CD4-positive, alpha-beta T cell (primary cell): ENCODE measurements at places on chromosomes 3 and 15. TPM values are rescaled to one million over a fixed set of nuclear protein-coding genes. Genes with fewer than 3 reads are reported as not detected.

- DNase-seq, result no peak
Measured at GRCh38 chr3:43036621-43037423, 57.7 kb downstream of the GASK1A start.

DNA sequence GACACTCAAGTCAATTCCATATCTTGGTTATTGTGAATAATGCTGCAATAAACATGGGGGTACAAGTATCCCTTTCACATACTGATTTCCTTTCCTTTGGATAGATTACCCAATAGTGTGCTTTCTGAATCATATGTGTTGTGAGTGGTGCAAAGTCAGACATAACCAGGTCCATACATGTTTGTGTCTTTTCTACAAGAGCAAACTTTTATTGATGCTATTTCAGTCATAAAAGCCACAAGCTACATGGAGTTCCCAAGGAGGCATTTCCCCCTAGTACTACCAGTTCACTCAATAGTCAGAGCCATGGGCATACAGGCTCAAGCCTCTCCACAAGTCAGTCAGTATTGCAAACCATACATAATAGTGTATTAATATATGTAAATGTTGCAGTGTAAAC lies 10.1 kb downstream of the CEP63 start:
- DNase-seq, result no peak

DNA sequence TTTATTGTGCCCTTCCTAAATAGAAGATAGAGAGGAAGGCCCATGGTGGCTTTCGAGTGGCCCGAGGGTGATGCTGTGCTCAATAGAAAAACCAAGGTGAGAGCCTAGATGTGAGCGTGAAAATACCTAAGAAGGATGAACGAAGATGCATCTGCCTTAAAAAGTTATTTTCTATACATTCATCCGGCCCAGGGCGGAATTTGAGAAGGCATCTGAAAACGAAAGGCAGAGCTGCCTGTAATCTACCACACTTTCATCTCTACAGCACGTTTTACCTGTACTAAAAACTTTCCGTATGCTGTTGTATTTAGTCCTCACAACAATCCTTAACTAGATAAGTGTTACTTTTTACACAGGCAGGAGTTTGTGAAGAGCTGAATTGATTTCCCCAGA lies 1.4 kb downstream of the DUT start:
- no peak for DNase-seq

DNA sequence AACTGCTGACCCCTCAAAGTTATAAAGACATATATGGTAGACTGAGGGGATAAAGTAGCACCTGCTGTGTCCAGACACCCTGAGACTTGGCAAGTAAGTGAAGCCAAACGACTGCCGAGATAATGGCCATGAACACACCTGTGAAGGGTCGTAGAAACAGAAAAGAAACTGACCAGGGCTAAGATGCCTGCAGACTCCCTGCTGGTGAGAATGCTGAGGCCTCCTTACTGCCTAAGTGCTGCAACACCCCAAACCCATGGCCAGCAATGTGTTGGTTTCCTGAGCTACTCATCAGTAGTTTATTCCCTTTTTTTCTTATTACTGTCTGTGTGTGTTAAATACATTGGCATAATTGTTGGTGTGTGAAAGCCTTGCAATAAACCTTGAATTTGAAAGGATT lies 233.8 kb downstream of the ZNF385D start:
- DNase-seq, result no peak

DNA sequence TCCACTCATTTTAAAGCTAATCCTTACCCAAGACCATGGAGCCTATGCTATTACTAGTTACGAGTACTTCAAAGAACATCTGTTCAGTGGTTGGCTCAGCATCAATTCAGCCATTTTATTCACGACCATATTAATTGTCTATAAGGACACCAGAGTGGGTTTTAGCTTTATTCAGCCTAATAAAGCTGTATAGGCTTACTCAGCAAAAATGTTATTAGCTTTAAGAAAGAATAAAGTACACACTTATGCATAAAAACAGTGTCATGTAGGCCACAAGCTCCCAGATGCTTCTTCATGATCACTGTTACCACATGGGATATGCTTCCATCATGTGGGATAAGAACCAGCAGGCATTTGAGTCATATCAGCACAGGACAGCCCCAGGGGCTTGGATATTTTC lies 87.4 kb upstream of the GPR149 start:
- DNase-seq, result no peak

DNA sequence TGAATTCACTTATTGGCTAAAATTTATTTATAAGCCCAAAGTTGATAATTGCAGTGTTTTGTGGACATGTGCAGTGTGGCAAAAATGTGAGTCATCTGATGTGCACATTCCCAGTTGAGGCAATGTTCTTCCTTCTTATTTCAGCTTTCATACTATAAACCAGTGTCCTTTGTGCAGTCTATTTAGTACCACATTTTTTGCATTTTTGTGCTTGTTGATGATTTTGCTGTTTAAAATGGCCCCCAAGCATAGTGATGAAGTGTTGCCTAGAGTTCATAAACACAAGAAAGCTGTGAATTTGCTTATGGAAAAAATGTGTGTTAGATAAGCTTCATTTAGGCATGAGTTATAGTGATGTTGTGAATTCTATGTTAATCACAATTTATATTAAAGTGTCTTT lies 19.4 kb upstream of the IL20RB start:
- no peak for DNase-seq

DNA sequence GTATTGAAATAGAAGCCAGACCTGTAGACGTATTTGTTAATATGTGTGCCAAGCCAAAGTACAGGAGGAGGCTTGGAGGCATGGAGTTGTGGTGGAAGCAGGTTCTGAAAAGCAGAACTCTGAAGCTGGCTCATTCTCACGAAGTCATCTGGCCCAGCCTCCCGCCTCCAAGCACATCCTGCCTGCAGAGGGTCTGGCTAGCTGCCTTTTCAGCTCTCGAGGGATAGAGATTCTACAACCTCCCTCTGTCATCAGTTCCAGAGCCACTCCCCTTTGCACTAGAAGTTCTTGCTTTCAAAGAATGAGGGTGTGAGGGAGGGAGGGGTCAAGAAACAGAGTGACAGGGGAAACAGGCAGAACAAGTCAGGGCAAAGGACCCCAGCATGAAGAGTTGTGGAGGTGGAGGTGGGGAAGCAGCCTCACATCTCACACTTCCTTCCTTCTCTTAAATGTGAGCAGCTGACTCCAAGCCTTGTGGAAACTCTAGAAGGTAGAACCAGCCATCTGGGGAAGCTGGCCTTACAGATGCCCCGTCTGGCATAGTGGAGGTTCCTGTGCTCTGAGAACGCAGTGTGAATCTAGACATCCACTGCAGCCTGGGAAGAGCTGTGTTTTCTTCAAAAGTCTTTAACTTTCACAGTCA lies 95.3 kb downstream of the SLC49A4 start:
- DNase-seq, result no peak

- no peak for DNase-seq
Measured at GRCh38 chr3:128269006-128269775, 115.9 kb downstream of the EEFSEC start.

DNA sequence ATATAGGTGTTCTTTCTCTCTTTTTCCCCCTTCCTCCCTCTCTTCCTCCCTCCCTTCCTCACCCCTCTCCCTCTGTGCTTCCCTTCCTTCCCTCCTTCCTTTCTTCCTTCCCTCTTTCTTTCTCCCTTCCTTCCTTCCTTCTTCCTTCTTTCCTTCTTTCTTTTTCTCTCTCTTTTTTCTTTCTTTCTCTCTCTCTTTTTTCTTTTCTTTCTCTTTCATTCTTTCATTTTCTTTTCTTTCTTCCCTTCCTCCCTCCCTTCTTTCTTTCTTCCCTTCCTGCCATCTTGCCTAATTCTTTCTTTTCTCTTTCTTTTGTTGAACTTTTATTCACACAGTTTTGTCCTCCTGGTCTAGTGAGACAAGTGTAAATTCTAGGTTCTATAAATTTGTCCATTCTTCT lies 1595.6 kb downstream of the SI start:
- DNase-seq, result no peak

- DNase-seq, result no peak
Measured at GRCh38 chr3:16534640-16535262, 21.3 kb upstream of the RFTN1 start.

DNA sequence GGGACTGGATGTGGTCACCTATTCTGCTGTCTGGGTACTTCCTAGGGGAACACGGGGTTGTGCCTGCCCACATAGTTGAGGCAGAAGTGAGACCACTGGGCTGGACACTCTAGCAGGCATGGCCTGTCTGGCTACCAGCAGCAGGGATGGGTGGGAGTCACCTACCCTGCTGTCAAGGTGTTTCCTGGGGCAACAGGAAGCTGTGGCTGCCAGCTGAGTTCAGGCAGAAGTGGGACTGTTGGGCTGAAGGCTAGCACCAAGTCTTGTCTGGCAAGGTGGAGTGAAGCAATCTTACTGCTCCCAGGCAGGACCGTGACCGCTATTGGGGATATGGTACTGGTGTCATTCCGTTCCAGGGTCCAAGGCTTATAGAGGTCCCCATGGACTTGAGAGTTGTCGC lies 20.3 kb upstream of the ZDHHC23 start:
- no peak for DNase-seq

DNA sequence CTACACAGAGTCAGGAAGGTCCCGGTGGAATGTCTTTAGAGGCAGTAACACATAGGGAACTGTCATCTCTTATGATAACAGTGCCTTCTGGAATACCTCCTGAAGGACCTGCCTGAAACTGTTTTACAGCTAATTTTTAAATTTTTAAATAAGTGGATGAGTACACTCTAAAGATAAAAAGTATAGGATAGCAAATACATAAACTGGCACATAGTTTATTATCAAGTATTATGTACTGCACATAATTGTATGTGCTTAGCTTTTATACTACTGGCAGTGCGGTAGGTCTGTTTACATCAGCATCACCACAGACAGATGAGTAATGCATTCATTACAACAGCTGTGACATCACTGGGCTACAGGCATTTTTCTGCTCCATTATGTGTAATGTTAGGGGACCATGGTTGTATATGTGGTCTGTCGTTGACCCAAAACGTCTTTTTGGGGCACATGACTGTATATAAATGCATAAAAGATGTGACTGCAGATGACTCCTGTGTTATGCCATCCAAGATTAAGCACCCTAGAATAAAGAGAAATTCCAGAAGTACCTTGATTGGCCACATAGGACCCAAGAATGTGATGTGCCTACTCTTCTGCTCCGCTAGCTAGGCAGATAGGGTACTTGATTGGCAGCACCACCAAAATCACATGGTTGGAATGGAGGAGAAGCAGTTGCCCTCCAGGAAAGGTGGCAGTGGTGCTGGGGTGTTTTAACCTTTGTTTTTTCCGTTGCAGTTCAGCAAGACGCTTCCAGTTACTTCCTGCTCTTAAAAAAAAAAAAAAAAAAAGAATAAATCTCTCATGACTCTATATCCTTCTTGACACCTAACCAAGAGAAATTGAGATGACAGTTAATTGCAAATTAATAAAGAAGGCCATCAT lies 3.3 kb downstream of the VPS8 start:
- DNase-seq, result no peak

DNA sequence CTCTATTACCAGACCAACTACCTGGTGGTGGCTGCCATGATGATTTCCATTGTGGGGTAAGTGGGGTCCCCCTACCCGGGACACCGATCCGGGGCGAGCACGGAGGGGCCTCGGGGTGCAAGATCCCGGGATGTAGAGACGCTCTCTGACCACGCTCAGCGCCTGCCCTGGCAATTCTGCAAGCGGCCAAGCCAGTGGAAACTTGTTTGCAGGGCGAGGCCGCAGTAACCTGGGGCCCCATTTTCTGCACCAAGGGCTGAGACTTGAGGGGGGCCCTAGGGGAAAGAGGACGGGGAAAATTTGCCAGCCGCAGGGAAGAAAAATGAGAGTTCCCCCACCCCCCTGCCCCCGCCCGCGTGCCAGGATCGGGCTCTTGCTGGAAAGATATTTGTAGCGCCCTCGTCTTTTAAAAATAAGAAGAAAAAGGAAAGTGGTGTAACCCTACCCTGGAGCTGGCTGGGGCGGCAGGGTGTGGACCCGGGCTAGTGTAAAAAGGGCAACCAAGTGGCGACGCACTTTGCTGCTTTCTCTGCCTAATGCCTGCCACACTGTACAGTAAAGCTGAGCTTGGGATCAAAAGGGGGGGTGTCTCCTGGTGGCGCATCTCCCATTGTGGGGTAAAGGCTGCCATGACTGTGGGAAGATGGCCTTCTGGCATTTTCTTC lies 563 bp downstream of the ARL6IP5 start:
- DNase-seq, result peak; percentile 15

DNA sequence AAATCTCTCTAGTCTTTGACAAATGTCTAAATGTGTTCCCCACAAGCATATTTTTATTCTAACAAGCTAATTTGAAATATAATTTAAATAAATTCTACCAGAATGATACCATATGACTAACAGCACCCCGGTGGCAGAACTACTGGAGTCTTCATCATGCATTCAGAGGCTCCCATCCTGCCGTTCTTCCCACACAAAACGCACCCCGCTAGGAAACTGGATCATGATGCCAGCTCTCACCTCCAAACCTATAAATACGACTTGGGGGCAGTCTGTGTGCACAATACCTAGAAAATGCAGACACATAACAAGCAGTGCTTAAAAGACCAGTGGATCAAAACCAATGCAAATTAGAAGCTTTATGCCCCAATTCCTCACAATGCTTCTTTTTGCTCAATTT lies 8.5 kb downstream of the HOMER2 start:
- no peak for DNase-seq

RASSF1 gene
- total RNA-seq, result 68.0 TPM

NAA50 gene
- 46.6 TPM for total RNA-seq

LDHAL6B gene
- total RNA-seq, result not detected

NLGN1 gene
- total RNA-seq, result not detected

GUCA1C gene
- not detected for total RNA-seq

DET1 gene
- total RNA-seq, result 2.8 TPM

FBXL22 gene
- total RNA-seq, result 0.66 TPM

SAMMSON gene
- total RNA-seq, result not detected

SNAPC5 gene
- total RNA-seq, result 23.8 TPM
